ENCODE measurements at places on chromosomes 13 and 19.

GRCh38 chr19:29704562-29705558 lies 10.2 kb downstream of the C19orf12 start:
- DNase-seq: no peak

DNA sequence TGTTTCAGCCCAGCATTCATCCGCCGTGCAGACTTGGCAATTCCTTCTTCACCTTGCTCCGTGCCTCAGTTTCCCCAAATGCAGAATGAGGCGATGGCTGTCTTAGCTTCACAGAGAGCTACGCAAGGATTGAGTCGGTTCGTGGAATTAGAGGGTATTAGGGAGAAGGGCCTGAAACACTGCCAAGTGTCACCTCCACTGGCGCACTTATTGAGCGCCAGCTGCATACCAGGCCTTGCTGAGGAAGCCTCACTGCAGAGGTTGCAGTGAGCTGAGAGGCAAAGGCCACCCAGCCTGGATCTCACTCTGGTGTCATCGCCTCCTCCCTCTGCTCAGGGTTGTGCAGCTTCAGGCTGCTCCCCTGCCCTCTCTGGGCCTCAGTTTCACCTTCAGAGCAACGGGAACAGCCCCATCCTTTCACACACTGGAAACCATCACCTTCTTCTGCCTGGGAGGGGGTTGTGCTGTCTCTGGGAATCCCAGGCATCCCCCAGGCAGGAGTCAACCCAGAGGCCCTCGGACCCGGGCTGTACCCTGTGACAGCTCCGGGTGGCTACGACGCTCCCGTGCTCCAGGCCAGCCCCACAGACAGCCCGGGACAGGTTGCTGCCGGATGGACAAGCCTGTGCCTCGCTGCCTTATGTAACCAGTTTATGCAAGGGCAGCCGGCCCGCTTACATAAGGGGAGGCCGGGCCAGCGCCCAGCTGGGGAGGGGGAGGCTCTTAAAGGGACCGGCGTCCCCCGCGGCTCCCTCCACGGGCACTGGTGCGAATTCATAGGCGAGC lies 31.9 kb downstream of the NFIC start:
- DNase-seq: no peak

DNA sequence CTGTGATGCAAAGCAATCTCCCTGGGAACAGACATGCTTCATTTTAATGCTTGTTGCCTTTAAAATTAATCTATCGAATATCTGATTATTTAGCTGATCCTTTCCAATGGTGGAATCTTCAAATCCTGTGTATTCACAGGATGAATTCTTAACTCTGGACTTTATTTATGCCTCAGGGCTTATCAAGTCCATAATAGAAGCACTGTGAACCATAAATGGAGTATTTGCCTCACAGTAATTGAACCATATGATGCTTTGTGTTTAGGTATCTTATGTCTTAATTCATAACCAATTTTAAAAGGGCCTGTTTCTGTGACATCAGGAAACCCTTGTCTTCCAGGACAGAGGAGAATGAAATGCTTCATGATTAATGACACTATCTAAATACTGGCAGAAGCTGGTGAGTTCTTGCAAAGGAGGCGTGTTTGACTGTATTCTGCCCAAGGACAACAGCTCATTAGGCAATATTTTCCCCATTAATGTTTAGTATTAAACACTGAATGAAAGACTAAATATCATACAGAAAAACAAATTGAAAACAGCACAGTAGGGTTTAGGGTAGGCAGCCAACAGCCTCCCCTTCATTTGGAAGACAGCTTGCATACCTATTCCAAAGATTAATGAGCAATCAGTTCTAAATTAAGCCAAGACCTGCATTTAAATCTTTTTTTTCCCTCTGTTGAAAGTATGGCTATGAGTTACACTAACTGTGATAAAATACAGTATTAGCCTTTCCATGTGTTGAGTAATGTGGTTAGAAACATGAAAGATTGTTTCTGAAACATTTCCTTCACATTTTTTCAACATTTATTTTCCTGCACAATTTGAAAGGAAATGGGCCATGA lies 709.4 kb downstream of the PCDH9 start:
- DNase-seq: no peak

DNA sequence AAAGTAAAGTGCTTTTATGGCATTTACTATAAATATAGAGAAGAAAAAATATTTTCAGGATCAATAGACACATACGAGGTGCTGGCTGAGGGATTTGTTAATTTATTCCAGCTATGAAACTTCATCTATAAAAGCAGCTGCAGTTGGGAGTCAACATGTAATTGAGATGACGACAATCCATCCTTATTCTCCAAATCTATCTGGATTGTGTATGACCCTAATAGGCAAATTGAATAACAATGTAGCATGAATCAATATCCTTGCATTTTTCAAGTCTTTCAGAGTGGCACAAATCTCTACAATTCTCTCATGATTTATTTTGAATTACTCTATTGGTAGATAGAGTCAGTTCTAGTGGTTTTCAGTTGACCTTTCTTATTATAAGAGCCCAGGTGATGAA lies 1296.5 kb upstream of the SPRY2 start:
- no peak for DNase-seq

DNA sequence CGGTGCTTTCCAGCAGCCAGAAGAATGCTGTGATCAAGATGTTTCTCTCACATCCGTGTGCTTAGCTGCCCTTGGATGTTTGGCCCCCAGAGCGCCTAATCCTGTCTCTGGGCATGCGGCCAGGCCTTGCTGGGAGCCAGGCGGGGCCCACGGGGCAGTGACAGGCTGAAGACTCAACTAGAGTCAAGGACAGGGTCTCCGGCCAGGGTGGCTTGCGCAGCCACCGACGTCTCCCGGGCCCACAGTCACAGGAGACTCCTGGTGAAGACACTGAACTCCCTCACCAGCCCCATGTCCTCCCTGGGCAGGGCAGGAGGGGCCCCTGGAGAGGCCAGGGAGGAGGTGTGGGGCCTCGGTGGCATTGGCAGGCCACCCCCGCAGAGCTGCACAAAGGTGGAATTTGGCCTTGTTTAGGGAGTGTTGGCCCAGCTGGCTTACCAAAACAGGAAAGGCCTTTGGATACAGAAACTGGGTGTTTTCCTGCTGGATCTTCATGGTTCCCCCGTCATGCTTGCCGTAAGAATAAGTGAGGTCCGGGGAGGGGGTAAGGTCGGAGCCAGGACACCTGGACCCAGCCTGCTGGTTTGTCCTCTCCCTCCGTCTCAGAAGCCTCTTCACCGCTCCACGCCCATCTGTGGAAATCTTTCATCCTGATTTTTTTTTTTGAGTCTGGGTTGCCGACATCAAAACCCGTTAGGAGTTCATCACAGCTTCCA lies 10.0 kb upstream of the NDUFS7 start:
- DNase-seq: no peak

- DNase-seq: no peak
Measured at GRCh38 chr13:99528547-99528946, 27.3 kb downstream of the TM9SF2 start.

- DNase-seq: no peak
Measured at GRCh38 chr19:21891086-21891485, 55.1 kb upstream of the ZNF43 start.

- DNase-seq: no peak
Measured at GRCh38 chr13:105672881-105673280, 862.6 kb downstream of the EFNB2 start.

DNA sequence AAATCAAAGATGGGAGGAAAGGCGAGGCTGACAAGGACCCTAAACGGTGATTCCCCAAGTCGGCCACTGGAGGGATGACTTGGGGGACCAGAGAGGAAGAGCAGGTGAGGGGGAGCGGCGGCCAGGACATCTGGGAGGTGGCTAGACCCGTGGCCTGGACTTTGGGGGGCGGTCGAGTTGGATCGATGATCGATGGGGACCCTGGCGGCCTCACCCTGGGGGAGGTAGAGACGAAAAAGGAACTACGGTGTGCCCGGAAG lies 7.7 kb upstream of the CIRBP start:
- DNase-seq: peak; percentile 49

DNA sequence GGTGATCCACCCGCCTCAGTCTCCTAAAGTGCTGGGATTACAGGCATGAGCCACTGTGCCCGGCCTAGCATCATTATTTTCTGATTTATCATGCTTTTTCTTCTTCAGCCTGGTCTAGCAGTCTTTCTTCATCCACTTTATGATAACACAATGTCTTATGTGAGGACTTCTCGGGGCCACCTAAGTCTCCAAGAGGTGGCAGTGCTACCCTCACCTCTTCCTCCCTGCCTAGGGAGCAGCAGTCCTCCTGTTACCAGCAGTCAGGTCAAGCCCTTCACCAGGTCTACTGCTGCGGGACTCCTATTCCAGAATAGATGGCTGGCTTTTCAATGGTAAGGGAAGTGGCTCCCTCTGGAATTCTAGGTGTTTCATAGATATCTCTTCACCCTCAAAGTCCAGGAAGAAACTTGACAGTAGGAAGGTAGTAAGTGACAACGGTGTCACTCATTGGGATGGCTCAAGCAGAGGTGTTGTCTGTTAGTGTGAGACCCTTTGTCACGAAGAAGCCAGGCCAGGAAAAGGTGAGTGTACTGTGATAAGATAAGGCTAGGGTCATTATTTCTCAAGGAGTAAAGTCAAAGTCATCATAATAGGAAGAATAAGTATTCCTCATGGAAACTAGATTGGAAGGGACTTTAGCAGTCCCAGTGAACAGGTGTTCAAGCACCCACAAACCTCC lies 164.0 kb downstream of the KLF5 start:
- DNase-seq: no peak

- no peak for DNase-seq
Measured at GRCh38 chr19:50328224-50328872, 829 bp downstream of the KCNC3 start.

GRCh38 chr19:2888731-2889224 lies 11.9 kb upstream of the ZNF57 start:
- DNase-seq: no peak
